Activated CD4-positive, alpha-beta T cell treated with anti-CD3 and anti-CD28 coated beads for 4 hours (primary cell): ENCODE measurements at places on chromosomes 2 and 18.
A peak's percentile ranks its signal among the peaks of the same experiment; 100 is the strongest.

- no peak for DNase-seq
Observed at GRCh38 chr2:19733390-19733789, 168.4 kb downstream of the TTC32 start.

DNA sequence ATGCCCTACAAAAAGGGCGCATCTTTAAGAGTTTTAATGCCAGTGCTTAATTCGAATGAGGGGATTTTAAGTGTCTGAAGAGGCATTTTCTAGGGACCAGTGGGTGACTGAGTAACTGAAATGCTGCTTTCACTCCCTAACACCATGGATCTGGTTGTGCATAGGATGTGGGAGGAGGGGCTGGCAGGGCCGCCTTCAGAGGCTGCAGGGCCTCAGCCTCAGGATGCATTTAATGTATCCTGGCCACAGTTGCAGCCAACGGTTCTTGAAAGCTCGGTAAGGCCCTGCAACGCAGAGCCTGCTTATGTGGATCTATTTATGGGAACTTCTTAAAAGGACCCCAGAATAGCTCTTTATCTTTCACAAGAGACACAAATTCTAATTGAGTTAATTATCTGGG lies 25.8 kb upstream of the IL18RAP start:
- DNase-seq = no peak

DNA sequence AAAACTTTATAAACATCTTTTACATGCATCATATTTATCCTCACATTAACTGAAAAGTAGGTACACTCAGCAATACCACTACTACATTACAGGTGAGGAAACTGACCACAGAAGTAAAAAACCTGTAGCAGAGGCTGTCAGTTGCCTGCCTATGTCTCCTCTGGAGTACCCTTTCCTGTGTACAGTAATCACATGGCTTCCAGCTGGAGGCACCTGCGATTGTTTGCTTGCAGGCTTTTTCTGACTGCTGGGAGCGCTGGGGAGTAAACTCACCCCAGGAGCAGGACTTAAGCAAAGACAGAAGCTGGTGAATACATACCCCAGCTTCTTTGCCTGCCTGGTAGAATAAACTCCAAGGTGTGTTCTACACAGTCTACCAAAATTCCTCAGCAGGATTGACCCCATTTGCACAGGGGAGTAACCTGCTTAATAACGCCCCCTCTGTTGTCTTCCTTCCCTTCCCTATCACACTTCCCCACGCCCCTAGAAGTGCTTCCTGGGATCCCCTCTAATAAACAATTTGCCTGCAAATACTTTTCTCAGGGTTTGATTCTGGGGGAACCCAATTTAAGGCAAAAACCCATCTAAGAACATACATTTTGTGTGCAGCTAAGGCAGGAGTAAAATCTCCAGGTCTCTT lies 138.9 kb downstream of the PTH2R start:
- DNase-seq = no peak

- no peak for DNase-seq
Observed at GRCh38 chr2:103346780-103347179, 584.9 kb downstream of the TMEM182 start.

GRCh38 chr2:46297546-46298271 lies 502 bp downstream of the EPAS1 start:
- peak; percentile 85 for DNase-seq

- no peak for DNase-seq
Observed at GRCh38 chr2:64718250-64718885, 64.7 kb upstream of the SERTAD2 start.
